Activated CD8-positive, alpha-beta memory T cell treated with anti-CD3 and anti-CD28 coated beads, Interleukin-2, amount 10 ng/mL, durations not matched to agents 7 days and 5 days (primary cell): ENCODE measurements at places on chromosomes 12 and 14.
A peak's percentile ranks its signal among the peaks of the same experiment; 100 is the strongest.

DNA sequence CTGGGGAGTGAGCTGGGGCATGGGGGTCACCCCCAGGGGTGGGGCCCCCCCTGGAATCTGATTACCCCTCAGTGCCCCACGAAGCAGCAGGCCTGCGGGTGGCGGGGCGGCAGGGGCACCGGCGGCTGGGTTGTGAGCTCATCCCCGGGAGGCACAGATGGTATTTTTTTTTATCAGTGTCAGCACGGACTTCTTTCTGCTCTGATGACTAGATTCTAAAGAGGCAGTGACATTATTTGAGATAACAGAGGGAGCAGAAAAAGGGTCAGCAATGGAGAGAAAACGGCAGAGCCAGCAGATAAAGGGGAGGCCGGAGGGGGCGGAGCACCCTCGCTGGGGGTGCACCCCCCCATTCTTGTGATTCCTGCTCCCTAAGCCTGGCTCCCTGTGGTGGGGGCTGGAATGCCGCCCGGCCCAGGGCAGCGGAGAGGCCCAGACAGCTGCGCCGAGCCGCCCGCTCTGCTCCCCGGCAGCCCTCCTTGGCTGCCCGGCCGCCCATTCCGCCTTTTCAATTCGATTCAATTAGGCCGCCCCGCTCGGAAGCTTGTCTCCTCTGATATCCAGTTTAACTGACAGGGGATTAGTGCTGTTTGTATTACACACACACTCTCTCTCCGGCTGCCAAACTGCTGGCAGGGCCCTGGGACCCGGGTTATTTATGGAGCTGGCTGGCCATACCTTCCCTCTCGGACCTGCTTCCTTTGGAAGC is 32.9 kb downstream of the MVK start:
- no peak for DNase-seq

GRCh38 chr14:99289394-99290189 is 17.6 kb upstream of the BCL11B start:
- DNase-seq = no peak

- peak; percentile 93 for DNase-seq
Observed at GRCh38 chr12:3743803-3744202, 9.1 kb downstream of the CRACR2A start.

DNA sequence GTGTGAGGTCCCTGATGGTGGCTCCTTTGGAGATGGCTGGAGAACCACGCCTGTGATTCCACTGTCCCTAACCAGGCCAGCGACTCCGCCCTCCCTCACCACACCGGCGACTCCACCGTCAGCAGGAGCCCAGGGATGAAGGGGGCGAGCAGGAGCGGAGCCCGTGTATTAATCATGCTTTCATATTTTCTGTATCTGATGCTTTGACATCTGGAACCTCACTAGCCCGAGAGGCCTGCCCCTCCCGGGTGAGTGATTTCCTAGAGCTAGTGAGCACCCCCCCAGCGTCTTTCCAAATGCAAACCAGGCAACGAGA is 69.9 kb downstream of the NOC4L start:
- DNase-seq = no peak

- DNase-seq = no peak
Observed at GRCh38 chr14:74855021-74855420, 20.9 kb downstream of the PROX2 start.

DNA sequence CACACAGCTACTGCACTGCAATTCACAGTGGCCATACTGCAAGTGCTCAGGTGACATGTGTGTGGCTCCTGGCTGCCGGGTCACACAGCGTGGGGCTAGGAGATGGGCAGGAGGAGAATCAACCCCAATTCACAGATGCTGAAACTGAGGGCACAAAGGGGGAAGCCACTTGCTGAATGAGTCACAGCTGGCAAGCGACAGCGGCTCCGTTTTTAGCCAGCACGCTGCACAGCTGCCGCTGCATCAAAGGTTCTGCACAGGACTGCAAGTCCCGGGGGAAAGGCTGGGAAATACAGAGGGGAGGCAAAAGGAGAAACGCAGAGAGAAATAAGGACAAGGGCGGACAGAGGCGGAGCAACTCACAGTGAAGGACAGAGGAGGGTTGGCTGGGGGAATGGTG is 57.9 kb downstream of the KDM2B start:
- no peak for DNase-seq

DNA sequence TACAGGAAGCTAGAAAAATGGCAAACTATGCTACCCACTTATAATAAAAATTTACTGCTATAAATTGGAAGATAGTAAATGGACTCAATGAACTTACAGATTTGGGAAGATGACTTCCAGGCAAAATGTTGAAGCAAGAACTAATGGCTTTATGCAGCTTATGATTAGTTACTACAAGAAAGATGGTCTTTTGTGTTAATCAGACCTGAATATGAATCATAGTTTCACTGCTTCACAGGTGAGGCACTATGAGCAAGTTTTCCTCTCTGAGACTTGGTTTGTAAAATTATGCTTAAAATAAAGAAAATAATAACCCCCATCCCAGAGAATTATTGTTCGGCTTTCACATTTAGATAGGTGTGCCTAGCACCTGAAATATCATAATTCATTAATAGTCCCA is 19.8 kb upstream of the DCN start:
- DNase-seq = no peak

DNA sequence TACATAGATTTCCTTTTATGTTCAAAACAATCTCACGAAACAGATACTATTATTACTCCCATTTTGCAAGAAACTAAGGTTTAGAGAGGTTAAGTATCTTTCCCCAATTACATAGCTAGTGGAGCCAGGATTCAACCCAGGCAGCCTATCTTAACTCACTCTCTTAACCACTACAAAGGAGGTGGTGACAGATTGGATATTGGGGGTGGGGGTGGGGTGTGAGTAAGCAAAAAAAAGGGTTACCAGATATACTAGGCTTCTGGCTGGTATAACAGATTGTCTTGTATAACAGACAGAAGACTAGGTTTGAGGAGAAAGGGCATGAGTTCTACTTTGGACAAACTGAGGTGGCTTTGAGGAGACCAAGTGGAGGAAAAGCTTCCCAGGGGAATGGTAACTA is 2.1 kb downstream of the GMFB start:
- DNase-seq = no peak

DNA sequence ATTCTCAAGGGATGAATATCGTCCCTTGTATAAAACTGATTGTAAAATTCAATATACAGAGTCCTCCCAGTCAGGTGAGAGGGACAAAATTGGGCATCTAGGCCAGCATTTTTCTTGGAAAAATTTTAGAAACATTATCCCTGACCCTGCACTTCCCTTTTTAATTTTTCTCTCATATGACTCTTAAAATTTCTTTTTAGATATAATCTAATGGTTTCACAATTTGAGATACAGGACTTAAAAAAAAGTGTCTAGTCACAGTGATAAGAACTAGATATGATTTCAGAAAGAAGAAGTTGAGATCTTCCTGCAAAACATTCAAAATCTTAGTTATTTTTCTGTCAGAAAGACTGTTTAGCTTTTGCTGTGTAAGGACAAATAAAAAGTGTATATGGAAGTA is 270.8 kb upstream of the PPFIA2 start:
- no peak for DNase-seq

DNA sequence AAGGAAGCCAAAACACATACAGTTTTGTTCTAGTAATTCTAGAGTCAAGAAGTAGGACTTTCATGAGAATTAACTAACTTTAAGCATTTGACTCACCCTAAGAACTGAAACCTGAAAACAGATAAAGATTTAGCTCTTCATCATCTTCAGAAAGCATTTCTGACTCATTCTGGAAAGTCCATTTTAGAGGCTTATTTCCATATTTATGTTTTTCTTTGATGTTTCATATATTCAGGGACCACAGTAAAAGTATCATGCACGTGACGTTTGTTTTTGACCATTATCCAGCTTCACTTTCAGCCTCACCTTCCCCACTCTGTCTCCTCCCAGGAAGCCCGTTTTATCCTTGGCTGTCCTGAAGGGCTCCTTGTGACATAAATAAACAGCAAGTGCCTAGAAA is 79.2 kb downstream of the MDGA2 start:
- DNase-seq = no peak

DNA sequence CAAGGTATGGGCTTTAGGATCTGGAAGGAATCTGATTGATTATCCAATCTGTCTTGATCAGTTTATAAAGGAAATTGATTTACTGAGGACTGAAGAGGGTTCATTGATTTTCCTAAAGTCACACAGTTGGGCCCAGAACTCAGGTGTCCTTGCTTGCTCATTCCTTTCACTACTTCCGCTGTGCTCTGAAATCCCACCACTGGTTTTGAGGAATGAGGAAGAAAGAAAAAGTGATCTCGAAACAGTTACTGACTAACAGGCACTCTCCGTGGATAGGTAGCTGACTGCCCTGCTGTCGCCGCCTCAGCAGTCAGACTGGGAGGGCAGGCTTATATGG is at the start of gene FITM1:
TSS of gene FITM1 (plus strand) at position 280 of the 337 bp plus-strand sequence. CDS start 905 bp downstream, outside the sequence.
- no peak for DNase-seq

DNA sequence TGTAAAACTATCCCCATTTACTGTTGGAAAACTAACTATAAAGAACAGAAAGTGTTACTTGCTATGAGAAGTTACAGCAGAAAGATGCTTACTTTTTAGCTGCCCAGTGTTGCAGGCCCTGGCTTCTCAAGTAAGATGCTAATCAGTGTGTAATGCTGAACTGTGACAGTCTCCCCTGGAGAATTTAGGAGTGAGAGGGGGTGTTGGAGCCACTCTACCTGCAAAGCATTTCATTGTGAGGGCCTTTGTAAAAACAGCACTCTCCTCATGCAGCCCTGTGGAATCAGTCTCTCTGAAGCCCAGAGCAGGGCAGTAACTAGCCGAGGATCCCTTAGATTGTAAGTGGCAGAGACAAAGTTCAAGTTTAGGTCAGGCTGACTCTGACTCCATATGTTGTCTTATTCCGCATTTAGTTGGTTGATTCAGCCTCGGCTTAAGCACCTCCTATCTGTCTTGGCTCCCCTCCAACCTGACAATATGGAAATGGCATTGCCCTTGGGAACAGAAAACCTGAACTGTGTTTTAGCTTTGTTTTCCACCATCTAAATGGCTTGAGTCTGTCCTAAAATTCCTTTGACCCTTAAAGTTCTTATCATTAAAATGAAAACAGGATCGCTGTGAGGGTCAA is 141.3 kb downstream of the PRKCH start:
- no peak for DNase-seq

GRCh38 chr12:96106137-96106536 is 70.8 kb upstream of the LTA4H start:
- no peak for DNase-seq

DNA sequence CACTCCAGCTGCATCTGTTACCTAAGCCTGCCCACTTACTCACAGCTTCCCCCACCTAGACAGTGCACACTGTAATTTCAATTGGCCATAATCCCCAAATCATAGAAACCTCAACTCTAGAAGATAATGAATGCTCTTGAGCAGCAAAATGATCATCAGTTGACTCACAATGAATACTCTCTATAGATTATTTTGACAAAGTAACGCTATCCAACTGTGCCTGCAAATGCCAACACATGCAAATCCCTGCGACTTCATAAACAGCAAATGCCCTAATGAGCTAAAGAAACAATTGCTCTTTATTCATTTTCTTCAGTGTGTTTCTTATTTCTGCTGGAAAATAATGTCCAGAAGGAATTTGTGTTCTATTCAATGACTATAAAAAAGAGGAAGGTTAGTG is 319.5 kb downstream of the PAWR start:
- DNase-seq = no peak

GRCh38 chr12:12788675-12789368 is 3.4 kb downstream of the APOLD1 start:
- peak; percentile 71 for DNase-seq

DNA sequence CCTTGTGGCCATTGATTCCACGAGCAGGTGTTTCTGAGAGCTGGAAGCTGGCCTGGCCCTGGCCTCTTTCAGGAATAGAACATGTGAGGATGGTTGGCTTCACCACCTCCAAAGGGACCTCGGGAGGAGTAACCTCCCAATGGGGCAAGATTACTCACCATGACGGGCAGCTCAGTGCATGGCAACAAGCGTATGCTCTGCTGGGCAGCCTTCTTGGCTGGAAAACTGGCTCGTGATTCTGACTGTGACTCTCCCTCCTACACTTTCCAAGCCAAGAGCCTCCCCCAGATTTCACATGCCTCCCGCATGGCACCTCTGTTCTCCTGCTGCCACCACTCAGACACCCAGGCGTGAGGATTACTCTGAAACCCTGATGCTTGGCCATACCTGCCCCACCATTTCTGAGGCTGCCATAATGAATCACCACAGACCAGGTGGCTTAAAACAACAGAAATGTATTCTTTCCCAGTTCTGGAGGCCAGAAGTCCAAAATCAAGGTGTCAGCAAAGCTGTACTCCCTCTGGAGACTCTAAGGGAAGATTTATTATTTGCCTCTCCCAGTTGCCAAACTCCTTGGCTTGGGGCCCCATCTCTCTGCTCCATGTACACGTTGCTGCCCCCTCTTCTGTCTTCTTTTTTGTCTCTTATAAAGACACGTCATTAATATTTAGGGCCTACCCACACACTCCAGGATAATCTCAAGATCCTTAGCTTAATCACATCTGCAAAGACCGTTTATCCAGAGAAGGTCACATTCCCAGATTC is 215.9 kb downstream of the CHST11 start:
- DNase-seq = no peak

DNA sequence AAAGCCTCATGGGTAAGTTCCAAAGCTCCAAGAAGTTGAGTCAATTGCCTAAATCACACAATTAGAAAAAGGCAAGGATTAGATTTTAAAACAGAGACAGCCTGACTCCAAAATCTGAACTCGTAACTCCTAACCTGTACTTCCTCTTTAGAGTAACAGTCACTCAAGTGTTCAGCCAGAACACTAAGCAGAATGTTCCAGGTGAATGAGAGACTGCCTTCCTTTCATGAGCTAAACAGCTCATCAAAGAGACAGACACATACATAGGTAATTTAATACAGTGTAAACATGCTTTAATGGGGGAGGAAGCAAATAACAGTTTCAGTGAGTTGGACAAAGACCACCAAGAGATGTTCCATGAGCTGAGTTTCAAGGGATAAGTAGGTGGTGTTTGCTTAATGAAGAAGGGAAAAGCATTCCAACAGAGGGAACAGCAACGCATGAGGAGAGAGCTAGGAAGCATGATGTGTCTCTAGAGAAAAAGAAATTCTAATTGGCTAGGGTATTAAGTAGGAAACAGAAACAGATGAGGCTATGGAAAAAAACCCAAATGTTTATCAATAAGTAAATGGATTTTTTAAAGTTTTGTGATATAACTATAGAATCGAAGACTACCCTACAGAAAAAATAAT is 403.9 kb downstream of the MED13L start:
- no peak for DNase-seq

DNA sequence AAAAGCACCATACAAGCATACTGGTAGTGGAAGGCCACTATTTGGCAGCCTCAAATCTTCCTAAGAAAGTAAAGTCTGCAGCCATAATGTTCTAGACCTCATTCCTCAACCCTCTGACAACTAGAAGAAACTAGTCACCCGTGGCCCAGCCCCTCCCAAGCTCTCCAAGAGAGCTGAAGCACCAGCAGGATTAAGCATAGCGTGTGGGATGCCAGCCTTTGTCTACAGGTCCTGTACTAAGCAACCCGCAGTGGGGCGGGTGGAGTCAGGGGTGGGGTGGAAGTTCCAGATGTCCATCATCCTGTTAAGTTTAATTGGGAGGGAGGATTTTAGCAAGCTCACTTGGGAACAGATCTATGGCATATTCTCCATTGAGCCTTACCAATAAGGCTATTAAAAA is 14.2 kb downstream of the SLC11A2 start:
- DNase-seq = no peak
